ENCODE measurements at places on chromosomes 13 and 19.

DNA sequence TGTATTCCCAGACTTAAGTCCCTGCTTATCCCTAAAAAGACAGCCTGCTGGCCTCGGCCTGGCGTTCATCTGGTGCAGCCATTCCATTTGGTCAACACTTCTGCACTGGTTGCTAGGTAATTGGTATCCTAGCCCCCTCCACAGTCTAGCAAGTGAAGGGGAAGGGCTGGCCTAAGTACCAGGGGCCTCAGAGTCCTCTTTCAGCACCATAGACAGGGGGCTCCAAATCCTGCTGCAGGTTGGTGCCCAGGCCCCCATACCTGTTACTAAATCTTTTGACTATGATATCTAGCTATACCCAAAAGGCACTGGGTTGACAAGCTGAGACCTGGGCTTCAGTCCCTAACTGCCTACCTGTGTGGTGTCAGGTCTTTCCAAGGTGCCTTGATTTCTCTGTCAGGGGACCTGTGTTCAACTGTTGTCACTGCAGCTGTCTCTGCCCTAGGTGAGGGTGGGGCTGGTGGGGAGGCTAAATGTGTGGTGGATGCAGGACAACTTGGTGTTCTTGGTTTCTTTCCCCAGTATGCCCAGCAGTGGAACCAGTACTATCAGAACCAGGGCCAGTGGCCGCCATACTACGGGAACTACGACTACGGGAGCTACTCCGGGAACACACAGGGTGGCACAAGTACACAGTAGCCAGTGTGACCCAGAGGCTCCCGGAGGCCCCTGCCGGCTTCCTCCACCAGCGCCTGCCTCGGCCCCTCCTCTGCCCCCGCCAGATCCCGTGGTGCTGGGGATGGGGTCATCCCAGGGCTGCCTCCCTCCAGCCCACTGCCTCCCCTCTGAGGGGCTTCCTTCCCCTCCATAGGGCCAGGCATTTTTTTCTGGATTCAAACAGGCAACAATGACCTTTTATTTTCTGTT lies 3.8 kb upstream of the CCDC97 start:
- DNase-seq, result no peak

DNA sequence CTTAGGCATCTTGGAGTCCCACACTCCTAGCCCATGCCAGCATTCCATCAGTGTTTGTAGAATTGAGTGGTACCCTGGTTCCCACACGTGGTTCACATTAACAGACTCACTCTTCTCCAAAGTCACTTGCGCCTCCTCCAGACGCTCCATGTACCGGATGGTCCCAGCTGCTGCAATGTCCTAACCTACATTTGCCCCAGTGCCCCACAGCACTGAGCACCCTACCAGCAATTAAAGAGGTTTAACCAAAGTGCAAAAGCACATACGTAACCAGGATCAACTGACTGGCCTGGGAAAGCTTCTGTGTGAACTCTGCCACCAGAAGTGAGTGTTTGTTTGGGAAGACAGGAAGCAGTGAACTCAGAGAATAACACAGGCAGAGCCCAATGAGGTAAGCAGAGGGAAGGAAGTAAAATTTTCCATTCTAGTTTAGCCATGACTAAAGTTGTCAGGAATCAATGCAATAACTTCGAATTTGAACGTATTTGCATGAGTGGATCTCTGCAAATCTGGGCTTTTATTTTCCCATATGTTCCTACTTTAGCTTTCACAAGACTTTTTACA lies 7.3 kb upstream of the MEDAG start:
- DNase-seq, result no peak

DNA sequence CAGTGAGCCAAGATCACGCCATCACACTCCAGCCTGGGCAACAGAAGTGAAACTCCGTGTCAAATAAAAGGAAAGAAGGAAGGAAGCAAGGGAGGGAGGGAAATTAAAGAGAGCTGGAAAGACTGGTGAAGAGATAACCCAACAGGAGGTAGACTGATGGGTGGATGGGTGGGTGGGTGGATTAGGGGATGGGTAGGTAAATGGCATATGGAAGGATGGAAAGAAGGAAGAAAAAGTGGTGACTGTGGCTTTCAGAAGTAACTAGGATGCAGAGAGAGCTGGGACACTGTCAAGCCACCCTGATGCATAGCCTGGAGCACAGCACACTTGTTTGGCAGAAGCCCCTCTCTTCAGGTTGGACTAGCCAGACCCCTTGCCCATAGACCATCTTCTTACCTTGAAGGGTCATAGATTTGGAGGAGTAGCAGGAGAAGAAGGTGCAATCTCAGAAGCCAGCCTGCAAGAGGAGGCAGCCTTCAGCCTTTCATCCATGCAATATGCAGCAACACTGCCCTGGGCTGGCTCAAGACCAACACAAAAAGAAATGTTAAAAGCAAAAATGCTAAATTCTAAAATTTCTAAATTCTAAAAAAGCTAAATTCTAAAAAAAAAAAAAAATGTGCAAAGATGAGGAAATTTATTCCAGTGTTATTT lies 5.1 kb downstream of the IQCN start:
- no peak for DNase-seq

DNA sequence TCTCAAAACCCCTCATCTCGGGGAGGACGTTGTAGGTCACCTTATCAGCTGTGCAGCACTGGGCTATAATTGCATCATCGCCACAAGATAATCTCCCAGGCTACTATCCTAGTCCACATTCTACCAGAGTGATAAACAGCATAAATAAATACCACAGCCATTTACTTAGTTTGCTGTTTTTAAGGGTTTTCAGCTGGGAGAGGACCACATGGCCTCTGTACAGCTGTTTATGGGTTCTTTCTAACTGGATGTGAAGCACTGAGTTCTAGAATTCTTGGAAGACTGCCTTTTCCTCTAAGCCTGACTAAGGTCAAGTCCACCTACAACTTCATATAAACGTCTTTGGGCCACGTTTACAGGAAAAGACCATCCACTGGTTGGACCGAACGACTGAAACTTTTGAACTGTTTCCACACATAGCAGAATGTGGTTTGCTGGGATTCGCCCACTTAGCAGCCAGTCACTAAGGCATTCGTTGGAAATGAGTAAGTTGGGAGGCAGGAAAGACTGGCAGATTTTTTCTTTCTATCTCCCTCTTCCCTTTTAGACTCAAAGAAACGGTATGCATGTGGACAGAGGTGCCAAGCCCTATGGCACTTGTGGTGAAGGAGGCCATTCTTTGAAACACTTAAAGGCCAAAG lies 752.5 kb upstream of the SGCG start:
- DNase-seq, result no peak

GRCh38 chr19:1107661-1108261 lies 4.0 kb downstream of the GPX4 start:
- no peak for DNase-seq

DNA sequence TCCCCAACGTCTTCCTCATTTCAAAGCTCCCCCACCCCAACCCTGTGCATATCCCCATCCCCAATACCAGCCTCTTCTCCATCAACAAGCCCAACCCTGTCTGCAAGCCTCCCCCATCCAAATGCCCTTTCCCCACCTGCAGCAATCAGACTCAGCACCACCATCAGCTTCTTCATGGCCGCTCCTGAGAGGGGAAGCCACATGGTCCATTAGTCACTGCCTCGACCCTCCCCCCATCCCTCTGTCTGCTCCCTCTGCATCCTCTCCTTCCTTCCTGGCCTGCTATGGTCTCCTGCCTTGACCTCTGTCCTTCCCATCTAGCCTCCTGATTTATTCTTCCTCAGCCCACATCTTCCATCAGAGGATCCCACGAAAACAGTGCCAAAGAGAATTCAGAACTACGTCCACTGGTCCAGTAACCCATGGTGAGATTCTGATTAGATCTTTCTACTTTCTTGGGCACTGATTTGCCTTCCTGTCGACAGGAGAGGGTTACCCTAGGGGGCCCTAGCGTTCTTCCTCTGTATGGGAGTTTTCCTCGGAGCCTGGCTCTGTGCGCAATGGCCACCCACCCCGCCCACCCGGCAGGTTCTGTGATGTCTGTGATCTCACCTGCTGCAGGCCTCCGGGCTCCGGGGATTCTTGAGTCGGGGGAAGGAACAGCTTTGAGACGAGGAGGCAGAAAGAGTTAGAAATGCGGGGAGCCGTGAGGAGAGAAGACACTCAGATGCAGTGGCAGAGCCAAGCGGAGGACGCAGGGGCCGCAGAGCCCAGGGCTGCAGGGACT lies 1.3 kb downstream of the KLK6 start:
- no peak for DNase-seq

- DNase-seq, result no peak
Observed at GRCh38 chr19:35955881-35956634, 19.9 kb downstream of the LRFN3 start.

Data from T-helper 1 cell (primary cell).